ENCODE measurements at places on chromosomes 5 and 9.

GRCh38 chr9:123453076-123453667 lies 97.2 kb downstream of the CRB2 start:
- DNase-seq, result no peak

DNA sequence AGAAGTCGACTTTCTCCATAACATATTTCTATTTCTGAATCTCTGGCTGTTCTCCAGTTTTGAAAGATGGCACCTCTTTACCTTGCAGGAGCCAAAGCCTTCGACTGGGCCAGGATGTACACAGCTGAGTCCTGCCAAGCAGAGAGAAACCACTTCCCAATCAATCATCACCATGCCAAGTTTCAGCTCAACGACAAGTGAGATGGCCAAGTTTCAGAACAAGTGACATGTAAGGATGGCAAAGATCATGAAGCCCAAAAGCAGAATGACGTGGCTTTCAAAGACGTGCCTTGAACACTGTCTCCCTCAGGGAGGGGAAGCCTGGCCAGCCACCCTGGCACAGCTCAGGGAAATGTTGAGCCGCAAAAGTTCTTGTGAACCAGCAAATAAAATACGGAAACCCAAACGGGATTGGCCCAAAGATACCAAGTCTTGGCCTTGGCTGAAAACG lies 17.7 kb downstream of the STK10 start:
- no peak for DNase-seq

DNA sequence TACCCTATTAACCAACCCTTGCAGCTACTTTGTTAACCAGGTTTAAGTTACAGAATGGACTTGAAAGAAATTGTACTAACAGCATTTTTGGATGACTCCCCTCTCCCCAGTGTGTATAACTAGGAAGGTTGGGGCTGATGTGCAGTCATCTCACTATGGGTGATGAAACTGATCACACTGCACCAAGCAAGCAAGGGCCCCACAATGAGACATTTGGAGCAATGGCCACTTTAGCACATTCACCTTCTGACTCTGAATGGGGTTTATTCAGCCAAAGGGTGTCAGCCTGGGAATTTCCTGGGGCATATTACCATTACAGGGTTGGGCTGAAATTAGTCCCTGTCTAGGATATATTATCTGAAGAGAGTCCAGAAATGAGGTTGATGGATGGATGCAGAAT lies 18.7 kb upstream of the CYFIP2 start:
- no peak for DNase-seq

GRCh38 chr5:6732634-6733410 lies 19.6 kb downstream of the TENT4A start:
- DNase-seq, result peak; percentile 25

GRCh38 chr9:116550696-116551436 lies 136.2 kb upstream of the TRIM32 start:
- DNase-seq, result no peak

DNA sequence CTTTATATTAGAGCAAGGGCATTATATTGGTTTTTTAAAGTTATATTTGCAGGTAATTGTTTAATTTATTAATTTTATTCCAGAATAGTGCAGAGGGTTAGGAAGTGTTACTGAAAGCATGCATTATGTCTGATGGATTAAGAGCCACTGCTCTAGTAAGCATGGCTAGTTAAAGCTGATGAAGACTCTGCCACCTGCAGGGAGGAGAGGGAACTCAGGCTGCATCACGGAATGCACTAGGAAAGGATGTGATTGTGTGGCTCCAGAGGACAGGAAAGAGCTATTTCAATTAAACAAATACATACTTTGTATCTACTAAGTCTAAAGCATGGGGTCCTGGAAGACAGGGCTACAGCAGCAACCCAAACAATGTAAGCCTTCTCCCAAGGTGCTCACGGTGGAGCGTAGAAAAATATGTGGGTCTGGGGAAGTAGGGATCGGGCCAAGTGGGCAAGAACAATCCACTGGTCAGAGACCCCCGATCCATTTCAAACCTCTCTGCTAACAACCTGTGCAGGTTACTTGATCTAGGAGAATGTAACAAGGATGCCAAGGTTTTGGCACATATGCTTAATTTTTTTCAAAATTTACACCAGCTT lies 15.3 kb upstream of the GRXCR2 start:
- no peak for DNase-seq

DNA sequence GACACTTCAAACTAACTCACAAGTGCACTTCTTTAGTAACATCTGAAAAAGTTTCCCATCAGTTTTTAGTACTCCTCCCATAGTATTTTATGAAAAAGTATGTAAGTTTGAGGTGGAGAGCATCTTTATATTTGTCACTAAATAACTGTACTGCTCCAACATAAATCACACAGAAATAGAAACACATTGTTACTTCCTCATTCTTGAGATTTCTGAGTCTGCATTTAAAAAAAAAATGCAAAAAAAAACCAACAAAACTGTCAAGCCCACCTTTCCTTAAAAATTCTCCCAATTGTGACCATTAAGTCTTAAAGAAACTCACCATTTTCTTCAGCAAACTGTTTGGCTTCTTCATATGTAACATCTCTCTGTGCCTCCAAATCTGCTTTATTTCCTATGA lies 18.7 kb downstream of the RAB14 start:
- no peak for DNase-seq

DNA sequence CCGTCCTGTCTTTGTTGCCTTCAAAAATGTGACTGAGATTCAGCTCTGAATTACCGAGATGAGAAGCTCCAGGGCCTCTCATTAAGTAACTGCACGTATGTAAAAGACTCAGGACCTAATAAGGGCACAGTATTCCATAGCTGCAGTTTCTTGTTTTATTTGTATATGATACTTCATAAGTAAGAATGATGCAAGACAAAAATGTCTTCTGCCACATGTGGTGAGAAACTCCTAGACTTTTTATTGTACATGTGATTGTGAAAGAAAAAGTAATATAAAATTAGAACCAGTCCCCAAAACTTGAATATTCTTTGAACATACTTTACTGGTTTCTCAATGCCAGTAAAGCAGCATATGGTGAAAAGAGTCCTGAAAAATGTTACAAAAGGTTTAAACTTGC lies 110.1 kb upstream of the OTULINL start:
- DNase-seq, result no peak

DNA sequence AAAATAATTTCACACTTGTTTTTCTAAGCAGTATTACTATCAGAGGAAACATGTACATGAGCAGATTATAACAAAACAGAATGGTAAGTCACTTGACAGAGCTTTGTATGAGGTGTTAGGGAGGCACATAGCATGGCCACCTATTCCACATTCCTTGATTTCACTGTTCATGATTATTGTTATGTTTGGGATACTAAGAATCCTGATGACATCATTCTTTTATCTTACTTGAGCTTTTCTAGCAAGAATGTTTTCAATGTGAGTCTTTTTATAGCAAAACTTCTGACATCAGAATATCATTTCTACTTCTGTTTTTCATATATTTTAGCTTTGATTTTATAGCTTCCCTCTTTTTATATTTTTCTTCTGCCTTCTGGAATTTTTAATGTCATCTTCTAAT lies 208.2 kb downstream of the DMRTA1 start:
- no peak for DNase-seq

DNA sequence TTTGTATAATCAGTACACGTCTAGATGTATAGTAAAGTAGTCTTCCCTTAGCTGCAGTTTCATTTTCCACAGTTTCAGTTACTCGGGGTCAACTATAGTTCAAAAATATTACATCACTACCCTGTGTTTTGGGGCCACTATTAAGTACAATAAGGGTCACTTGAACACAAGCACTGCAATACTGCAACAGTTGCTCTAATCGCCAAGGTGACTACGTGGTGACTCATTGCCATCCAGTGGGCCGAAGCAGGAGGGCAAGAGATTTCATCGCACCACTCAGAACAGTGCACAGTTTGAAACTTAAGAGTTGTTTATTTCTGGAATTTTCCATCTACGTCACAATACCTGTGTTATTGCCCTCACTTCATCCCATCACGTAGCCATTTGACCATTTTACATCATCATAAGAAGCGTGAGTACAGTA lies at the start of gene ARL14EPL:
Gene ARL14EPL, plus strand, starts transcription at position 379 of the 424 bp plus-strand sequence. CDS start 18,994 bp downstream, outside the sequence.
- DNase-seq, result peak; percentile 28

DNA sequence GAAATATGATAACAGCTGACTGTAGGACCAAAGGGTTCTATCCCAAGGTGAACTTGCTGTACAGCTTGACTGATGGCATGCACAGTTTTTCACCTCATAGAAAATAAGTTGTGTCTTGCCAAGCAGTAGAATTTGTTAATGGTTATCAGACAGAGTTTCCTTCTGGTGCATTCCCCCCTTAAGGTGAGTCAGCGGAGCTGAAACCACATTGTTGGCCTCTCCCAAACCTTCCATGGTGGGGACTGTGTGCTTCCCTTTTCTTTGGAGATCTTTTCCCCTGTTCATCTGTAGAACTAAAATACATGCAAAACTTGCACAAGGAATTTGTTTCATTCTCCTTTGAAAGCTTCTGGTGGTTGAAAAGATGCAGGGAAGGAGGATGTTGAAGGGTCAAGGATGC lies 179.8 kb downstream of the FGF1 start:
- DNase-seq, result no peak

DNA sequence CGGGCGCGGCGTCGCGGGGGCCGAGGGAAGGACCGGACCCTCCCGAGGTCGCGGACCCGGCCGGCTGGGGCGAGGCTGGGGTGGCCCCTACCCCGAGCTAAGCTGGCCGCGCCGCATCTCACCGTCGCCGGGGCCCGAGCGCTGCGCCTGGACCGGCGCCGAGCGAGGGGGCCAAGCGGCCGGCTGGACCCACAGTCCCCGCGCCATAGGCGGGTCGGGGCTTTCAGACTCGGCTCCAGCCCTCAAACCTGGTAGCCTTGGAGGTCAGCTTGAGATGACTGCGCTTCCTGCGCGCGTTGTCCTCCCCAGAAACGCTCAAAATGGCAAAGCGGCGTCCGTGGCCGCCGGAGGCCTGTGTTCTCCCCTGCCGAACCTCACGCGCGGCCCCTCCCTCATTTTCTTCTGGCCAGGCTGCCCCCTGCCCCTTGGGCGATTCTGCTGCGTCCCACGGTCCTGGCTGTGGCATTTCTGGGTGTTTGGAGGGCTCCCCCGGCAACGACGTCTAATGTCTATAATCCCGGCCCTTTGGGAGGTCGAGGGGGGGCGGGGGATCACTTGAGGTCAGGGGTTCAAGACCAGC lies 8.7 kb upstream of the GRIN1 start:
- DNase-seq, result no peak

DNA sequence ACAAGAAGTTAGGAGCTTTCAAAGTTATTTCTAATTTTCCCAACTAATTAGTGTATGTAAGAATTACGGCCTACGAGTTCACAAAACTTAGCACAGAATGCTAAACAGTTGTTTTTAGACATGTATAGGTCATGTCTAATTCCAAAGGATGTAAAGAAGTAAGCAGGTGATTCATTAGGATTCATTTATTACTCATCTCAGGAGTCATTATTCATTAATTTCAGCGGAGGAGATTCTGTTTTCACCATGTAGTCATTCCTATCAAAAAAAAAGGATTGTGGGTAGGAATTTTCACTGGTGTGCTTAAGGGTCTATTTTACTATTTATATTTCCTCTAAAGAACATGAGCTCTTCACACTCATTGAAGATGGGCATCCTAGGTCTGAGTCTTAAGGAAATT lies 532.2 kb downstream of the ACTL7B start:
- no peak for DNase-seq

DNA sequence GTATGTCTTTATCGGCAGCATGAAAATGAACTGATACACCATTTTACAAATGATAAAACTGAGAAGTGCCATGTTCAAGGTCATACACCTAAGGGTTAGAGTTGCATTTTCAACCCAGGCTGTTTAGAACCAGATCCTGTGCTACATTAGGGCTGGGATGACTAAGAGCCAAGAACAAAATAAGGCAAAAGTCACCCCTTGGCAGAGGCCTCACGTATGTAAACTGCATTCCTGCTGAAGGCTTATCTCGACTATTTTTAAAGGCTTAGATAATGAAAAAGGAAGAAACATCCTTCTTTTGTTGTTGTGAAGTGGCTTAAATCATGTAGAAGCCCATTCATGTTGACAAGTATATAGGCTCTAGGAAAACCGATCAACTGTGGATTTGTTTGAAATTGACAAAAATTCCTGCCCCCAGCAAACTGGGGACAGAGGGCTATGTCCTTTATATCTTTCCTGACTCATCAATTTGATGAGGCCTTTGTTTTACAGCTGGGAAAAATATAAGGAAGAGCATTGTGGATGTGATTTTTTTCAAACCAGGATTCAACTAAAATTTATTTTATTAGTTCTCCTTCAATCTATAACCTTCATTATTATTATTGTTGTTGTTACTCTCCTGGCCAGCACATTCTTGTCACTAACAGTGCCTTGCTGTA lies 196.5 kb downstream of the SNX18 start:
- DNase-seq, result no peak

- no peak for DNase-seq
Measured at GRCh38 chr5:98906756-98907355, 22.0 kb downstream of the CHD1 start.

GRCh38 chr9:127761491-127761956 lies 16.9 kb downstream of the SH2D3C start:
- DNase-seq, result no peak

- DNase-seq, result no peak
Measured at GRCh38 chr5:105952875-105953274, 1717.9 kb downstream of the EFNA5 start.

- no peak for DNase-seq
Measured at GRCh38 chr9:133437753-133438531, 15.8 kb downstream of the ADAMTS13 start.

DNA sequence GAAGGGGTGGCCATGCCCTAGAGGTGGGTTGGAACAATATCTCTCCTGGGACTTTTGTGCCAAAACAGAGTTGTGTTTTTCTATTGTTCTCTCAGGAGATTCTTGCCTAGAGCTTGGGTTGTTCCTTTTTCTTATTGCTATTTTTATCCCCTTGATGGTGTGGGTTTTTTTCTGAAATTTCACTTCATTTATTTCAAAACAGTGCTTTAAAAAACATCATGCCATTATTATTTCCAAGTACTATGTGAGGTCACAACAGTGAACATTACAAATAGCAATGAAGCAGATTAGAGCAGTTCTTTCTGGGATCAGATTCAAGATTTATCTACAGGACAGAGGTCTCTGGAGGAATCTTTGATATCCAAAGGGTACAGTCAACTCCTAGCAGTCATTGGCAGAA lies 76.6 kb downstream of the ACTBL2 start:
- no peak for DNase-seq

DNA sequence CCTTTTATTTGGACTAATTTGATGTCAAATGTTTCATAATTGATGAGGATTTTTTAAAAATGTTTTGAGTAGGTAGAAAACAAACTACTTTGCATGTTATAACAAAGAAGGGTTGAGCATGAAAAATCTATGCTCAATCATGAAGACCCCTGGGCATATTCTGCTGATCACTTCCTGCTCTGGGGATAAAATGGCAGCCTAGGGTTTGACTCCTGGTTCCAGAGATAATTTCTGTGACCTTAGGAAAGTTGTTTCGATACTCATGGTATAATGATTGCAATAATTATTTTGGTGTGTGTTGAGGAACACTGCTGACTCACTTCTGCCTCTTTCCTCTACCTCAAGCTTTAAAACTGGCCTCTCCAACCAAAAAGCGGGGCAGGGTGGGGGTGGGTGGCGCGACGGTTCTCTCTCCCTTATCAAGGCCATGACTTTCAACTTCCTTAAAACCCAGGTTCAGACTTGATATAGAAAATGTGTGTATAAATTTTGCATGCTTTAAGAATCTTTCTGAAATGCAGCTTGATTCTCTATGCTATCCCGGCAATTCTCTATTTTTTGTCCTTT lies 6.0 kb upstream of the PIP5K1B start:
- DNase-seq, result no peak

- DNase-seq, result peak; percentile 100
Measured at GRCh38 chr5:53362521-53362941, 117.9 kb upstream of the FST start.

Measured in GM04503 (cell line).